ENCODE measurements at places on chromosomes 1 and 21. TPM values are rescaled to one million over a fixed set of nuclear protein-coding genes. Genes with fewer than 3 reads are reported as not detected.

KANK4 gene
- 4.2 TPM for total RNA-seq

HPCAL4 gene
- total RNA-seq = under 0.01 TPM

ZSWIM5 gene
- total RNA-seq = 0.14 TPM

NEGR1 gene
- total RNA-seq = under 0.01 TPM

LAD1 gene
- total RNA-seq = 155 TPM

FCAMR gene
- not detected for total RNA-seq

OLFML2B gene
- total RNA-seq = 0.21 TPM

Measured in nasal cavity respiratory epithelium epithelial cell of viscerocranial mucosa (primary cell).